ENCODE measurements at places on chromosomes 13 and 19. TPM values are rescaled to one million over a fixed set of nuclear protein-coding genes. Genes with fewer than 3 reads are reported as not detected.

Gene WDR88
- total RNA-seq = not detected

Gene MCF2L
- 0.37 TPM for total RNA-seq

Gene OLFM4
- total RNA-seq = not detected

Gene OR7C1
- not detected for total RNA-seq

Gene PCP2
- not detected for total RNA-seq

Gene ZNF507
- total RNA-seq = 15.6 TPM

Gene SHKBP1
- total RNA-seq = 32.9 TPM

Gene PLEKHF1
- 42.8 TPM for total RNA-seq
